Activated CD4-positive, alpha-beta T cell treated with anti-CD3 and anti-CD28 coated beads, Interleukin-2, amount 50 U/mL, for 1 hour (primary cell): ENCODE measurements at places on chromosomes 1 and 21.

DNA sequence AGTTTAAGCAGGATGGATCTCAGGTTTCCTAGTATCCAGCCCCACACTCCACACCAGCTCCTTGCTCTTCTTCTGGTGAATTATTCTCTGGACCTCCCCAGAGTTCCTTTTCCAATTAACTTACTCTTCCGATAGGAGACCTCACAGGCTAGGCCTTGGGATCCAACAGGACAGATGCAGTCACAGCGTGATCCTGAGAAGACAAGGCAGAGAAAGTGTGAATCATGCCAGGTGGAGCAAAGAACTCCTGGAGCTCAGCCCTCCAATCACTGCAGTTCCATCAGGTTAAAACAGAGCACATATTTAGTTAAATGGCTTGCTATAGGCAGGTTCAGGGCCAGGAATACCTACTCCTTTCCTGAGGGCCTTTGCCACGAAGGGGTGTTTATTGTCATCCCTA is 34.1 kb downstream of the C8B start:
- DNase-seq: no peak

DNA sequence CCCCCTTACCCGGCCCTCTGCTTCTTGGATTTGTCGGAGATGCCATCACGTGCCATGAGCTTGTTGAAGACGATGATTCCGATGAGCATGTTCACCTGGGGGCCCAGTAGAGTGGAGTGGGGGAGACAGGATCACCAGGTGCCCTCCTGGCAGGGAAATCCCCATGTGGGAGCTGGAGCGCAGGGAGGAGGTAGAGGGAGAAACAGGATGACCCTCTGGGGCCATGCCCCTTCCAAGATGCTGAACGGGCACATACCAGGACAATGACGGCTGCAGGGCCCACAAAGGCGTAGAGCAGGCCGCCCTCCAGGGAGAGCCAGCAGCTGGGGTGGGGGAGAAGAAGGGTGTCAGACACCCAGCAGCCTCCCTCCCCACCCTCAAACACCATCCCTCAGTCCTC is 28.6 kb downstream of the ADGRB2 start:
- no peak for DNase-seq

- no peak for DNase-seq
These were observed 271.7 kb upstream of the SNX7 start for GRCh38 chr1:98389809-98390208.

GRCh38 chr1:242000434-242000833 is 1.5 kb upstream of the MAP1LC3C start:
- no peak for DNase-seq

DNA sequence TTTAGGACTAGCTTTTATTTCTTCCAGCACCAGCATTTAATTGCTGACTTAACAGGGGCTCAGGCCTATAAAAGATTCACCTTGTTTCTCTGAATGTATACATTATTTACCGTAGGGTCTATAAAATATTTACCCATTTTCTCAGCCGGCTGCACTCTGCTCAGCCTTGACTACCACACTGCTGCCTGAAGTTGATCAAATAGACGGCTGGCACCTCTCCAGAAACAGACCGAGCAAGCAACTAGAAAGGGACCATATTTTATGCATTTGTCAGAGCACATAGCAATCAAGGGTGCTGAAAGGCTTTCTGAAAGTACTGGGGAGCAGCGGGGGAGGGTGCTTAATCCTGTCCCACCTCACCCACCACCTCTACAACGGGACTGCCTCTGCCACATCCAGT is 64.7 kb upstream of the FGGY start:
- no peak for DNase-seq

GRCh38 chr1:153633161-153633753 is 609 bp upstream of the CHTOP start:
- DNase-seq: no peak

GRCh38 chr1:64569411-64569810 is 99.5 kb downstream of the CACHD1 start:
- no peak for DNase-seq

DNA sequence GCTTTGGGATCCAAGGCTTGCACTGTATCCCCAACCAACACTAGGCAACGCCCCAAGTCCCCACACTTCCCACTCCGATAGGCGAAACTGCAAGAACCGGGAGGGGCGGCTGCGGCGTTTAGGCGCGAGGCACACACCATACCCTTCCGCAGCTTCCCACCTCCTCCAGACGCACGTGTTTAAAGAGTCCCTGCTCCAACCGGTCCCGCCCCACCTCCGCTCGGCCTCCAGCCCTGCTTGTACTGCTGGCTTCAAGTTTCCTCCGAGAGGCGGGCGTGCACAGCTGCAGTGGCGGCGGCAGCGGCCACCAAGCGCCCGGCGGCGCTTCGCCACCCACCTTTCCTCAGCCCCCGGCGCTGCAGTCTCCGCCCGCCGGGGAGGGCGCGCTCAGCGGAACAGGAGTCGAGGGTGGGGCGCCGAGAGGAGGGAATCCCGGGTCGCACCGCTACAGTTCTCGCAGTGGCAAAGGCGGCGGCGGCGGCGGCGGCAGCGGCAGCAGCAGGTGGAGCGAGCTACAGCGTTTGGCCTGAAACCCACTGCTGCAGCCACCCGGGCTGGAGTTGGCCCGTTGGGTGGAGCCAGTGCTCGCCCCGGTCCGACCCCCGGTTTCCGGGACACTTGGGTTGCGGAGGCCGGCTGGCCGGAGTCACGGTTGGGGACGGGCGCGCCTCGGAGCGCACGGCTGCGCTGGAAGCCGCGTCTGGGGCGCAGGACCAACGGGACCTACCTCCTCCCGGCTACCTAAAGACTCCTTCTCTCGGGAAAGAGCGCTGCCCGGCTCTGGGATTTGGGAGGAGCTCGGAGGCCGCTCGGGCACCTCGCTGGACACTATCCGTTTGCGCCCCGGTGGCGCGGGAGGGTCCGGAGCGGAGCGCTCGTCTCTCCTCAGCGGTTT is at the start of gene CNIH3:
Gene CNIH3, plus strand, starts transcription at position 457 of the 895 bp plus-strand sequence. CDS start 858 bp downstream, outside the sequence.
- DNase-seq: peak; percentile 33

DNA sequence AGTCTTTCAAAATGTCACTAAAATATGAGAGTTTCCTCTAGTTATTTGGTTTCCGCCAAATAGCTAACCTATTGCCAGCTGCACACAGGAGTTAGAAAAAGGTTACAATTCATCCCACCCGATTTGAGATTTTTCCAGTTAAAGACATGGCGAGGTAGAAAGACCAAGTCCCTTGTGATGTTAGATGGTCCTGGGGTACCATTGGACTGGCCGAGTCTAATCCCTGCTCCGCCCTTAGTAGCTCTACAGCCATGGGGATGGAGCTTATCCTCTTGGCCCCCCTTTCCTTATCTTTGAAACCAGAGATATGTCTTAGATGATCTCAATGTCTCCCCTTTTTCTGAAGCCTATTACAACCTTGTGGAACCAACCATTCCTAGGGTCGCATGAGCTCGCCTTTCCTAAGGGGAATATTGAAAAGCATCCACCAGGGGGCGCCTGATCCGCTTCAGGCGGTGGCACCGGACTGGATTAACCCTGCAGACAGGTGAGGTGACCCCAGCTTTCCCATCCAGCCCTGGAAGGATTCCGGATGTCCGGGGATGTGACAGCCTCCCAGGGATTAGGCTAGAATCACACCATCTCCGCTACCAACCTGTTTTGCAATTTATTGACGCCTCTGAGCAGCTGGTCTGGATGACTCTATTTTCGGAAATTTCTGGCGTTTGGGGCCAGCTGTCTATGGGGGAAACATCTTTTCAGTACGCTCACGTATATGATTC is 68.3 kb upstream of the SIM2 start:
- peak; percentile 56 for DNase-seq

GRCh38 chr1:184533049-184533448 is 146.2 kb downstream of the C1orf21 start:
- DNase-seq: no peak

DNA sequence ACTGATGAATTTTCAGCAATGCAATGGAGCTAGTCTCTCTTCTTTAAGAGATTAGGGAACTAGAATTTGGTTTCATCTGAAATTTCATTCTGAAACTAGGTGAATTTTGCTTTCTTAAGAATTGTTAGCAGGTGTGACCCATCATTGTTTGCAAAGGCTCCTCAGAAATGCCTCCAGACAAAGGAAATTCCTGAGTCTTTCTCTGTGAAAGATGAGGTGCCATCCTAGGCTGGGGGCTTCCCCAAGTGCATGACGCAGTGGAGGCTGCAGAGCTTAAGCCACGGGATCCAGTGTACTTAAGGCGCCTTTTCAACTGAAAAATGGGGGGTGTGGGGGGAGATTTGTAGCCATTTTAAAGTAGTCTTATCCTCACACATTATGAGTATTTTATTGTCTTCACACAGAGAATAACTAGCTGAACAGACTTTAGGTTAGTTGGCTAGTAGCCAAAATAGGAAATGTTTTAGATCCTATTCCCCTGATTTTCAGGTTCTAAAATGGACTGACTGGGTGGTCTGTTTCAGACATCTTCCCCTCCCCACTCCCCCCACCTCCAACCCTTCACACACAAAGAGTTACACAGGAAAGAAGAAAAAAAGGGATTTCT is 202.0 kb downstream of the NFIA start:
- no peak for DNase-seq

- DNase-seq: no peak
These were observed 55.6 kb downstream of the LRRC8D start for GRCh38 chr1:89876463-89876862.
